Vagina (tissue), 2 donors: ENCODE measurements at places on chromosomes 11 and 22. TPM values are rescaled to one million over a fixed set of nuclear protein-coding genes. Genes with fewer than 3 reads are reported as not detected.
A peak's percentile ranks its signal among the peaks of the same experiment; 100 is the strongest.

- H3K4me1 ChIP-seq, result no peaks in the 10 kb centered on the region
- no peak overlapping the region for H3K27ac ChIP-seq
- H3K4me3 ChIP-seq, result no peak overlapping the region
Measured at GRCh38 chr22:47586038-47586437, 823.6 kb downstream of the TBC1D22A start.

DNA sequence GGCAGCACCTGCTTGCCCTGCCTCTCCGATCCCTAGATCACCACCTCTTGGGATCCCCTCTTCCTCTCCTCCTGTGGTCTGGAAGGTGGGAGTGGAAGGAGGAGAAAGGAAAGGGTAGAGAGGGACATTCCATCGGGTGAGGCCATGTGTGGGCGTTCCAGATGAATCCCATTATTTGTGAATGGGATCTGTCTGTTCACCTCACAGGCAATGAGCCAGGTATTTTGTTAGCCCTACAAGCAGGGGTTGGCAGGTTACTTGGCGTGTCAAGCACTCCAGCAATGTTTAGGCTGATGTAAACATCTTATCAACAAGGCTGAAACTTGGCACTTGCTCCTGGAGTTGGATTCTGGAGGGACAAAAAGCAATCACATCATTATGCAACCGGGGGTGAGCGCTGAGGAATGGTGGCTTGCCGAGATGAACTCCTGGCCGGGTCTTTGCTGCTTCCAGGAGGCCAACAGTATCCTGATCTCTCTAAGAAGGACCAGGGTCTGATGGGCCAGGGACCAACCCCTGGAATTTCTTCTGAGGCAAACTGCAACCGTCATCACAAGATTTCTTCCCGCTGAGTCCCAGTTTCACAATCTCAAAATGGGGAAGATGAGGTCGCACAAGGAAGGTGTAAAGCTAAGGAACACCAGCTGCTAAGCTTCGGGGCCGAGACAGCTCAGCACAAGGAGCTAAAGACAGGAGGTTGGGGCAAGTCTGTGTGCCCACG, 7.8 kb downstream of the ADAMTS8 start:
- H3K4me3 ChIP-seq, result no peak overlapping the region
- H3K4me1 ChIP-seq, result no peaks in the 10 kb centered on the region
- no peaks in the 10 kb centered on the region for H3K27me3 ChIP-seq
- no peak overlapping the region for H3K27ac ChIP-seq
- no peak for DNase-seq

Gene WNT11
- total RNA-seq, result 6.9 TPM

- H3K36me3 ChIP-seq, result no peaks in the 10 kb centered on the region
- H3K27me3 ChIP-seq, result no peaks in the 10 kb centered on the region
- H3K4me3 ChIP-seq, result no peak overlapping the region
Measured at GRCh38 chr11:124415356-124415923, 9.2 kb downstream of the OR8B4 start.

- no peak overlapping the region for H3K27ac ChIP-seq
- no peaks in the 10 kb centered on the region for H3K36me3 ChIP-seq
- H3K4me3 ChIP-seq, result no peak overlapping the region
Measured at GRCh38 chr11:103441021-103441420, 331.8 kb downstream of the DYNC2H1 start.

DNA sequence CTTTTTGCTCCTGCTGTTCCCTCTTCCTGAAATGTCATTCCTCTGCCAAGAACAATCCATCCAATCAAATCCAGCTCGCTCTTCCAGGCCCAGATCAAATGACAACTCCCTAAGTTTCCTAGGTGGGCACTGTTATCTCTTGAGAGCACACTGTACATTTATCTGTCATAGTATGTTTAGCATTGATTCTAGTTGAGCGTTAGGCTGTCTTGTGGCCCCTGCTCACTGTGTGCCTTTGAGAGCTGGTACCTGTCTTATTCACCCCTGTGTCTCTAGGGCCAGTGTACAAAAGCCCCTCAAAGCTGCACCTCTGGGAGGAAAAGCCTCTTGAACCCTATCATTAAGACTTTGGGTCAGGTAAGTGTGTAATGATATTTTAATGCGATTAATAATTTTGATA, 7.1 kb upstream of the LMO2 start:
- no peaks in the 10 kb centered on the region for H3K27me3 ChIP-seq
- H3K27ac ChIP-seq, result peak overlapping the region; percentile 74
- no peaks in the 10 kb centered on the region for H3K36me3 ChIP-seq

DNA sequence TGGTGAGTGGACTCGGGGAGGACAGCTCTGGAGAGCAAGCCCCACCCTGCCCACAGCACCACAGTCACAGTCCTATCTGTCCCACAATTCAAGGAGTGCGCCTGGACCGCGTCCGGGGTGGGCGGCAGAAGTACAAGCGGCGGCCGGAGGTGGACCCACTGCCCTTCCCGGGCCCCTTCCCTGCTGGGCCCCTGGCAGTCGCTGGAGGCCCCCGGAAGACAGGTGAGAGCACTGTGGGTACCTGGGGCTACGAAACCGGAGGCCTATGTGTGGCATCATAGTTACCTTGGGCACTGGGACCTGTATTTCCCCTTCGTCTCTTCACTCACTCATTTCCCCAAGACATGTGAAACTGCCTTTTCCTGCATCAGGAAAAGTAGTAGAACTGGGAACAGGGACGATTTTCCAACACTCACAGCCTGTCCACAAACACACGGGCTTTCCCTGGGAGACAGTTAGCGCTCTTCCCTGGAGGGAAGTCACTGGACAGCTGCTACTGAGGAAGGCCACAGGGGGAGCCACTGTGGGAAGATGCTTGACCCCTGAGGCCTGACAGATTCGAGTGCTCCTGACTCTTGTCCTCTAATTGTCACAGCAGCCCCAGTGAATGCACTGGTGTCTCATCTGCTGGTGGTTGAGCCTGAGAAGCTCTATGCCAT, 3.1 kb downstream of the TRMT112 start:
- no peaks in the 10 kb centered on the region for H3K27me3 ChIP-seq
- peaks cover 40% of the 10 kb centered on the region for H3K4me1 ChIP-seq
- H3K4me3 ChIP-seq, result peak overlapping the region; percentile 22
- peak overlapping the region; percentile 72 for H3K27ac ChIP-seq
- no peaks in the 10 kb centered on the region for H3K36me3 ChIP-seq
- no peak for DNase-seq
